ENCODE measurements at places on chromosomes 5 and 9.
A peak's percentile ranks its signal among the peaks of the same experiment; 100 is the strongest.

GRCh38 chr5:55692509-55692908 lies 19.6 kb downstream of the SLC38A9 start:
- H3K36me3 ChIP-seq, result no peaks in the 10 kb centered on the region
- H3K4me3 ChIP-seq, result no peak overlapping the region
- no peak overlapping the region for H3K27ac ChIP-seq
- no peaks in the 10 kb centered on the region for H3K27me3 ChIP-seq

- no peak overlapping the region for H3K27ac ChIP-seq
- H3K4me3 ChIP-seq, result no peak overlapping the region
- H3K36me3 ChIP-seq, result no peaks in the 10 kb centered on the region
- H3K27me3 ChIP-seq, result no peaks in the 10 kb centered on the region
- no peaks in the 10 kb centered on the region for H3K4me1 ChIP-seq
- DNase-seq, result no peak
These were observed 104.6 kb upstream of the BOD1 start for GRCh38 chr5:173720953-173721600.

- H3K27ac ChIP-seq, result no peak overlapping the region
- H3K27me3 ChIP-seq, result no peaks in the 10 kb centered on the region
- H3K4me1 ChIP-seq, result peaks cover 6% of the 10 kb centered on the region
- H3K4me3 ChIP-seq, result no peak overlapping the region
- no peak for DNase-seq
These were observed 7.6 kb upstream of the CCDC152 start for GRCh38 chr5:42749020-42749419.

- no peaks in the 10 kb centered on the region for H3K36me3 ChIP-seq
- no peaks in the 10 kb centered on the region for H3K27me3 ChIP-seq
- no peaks in the 10 kb centered on the region for H3K4me1 ChIP-seq
- no peak overlapping the region for H3K27ac ChIP-seq
- no peak overlapping the region for H3K4me3 ChIP-seq
These were observed 29.1 kb downstream of the MTX3 start for GRCh38 chr5:79961716-79962574.

DNA sequence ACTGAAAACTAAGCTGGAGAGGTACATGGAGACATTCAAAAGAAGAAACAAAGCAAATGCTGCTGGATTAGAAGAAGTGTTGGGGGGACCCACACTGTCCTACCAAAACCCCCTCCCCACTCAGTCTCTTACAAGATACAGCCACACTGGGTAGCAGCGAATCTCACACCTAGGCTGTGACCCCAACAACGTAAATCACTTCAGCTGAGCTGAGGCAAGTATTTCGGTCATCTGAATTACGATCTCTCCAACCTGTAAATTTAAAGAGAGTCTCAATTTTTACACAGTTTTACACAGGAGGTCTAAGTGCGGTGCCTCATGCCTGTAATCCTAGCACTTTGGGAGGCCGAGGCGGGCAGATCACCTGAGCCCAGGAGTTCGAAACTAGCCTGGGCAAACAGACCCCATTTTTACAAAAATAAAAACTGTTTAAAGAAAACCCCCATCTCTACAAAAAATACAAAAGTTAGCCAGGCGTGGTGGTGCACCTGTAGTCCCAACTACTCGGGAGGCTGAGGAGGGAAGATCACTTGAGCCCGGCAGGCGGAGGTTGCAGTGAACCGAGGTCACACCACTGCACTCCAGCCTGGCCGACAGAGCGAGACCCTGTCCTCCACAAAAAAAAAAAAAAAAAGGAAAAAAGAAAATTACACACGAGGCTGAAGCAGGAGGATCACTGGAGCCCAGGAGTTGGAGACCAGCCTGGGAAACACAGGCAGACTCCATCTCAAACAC lies 3.4 kb downstream of the CAMSAP1 start:
- no peak overlapping the region for H3K4me3 ChIP-seq
- H3K4me1 ChIP-seq, result peaks cover 39% of the 10 kb centered on the region
- H3K27ac ChIP-seq, result no peak overlapping the region
- no peak for DNase-seq
- no peaks in the 10 kb centered on the region for H3K36me3 ChIP-seq
- H3K27me3 ChIP-seq, result no peaks in the 10 kb centered on the region

DNA sequence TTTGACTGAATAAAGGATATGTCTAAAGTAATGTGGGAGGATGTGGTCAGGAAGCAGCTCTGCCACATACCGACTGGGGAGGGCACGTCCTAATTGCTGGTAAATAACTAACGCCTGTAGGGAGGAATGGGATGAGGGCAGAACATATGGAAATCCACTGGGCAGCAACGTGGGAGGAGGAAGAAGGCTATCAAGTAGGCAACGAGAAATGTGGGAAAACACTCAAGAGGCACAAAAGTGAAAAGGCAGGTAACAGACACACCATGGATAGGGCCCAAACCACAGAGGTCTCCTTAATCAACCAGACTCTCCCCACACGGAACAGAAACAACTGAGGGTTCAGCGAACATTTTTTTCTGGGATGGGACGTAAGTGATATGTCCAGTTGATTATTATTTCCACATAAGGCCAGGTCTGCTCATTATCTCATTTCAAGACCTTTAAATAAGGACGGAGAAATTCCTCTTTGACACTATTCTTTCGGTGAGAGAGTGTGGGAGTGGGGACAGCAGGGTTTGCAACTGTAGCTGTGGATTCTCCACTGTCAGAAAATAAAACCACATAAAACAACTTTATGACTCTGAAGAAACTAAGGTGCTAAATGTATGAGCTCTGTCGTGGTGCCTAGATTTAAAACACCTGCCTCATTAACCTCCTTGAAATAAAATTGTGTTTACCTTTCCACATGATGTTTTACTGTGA lies 17.0 kb downstream of the IARS1 start:
- H3K4me3 ChIP-seq, result no peak overlapping the region
- no peak for DNase-seq
- peaks cover 24% of the 10 kb centered on the region for H3K4me1 ChIP-seq
- peaks cover 73% of the 10 kb centered on the region for H3K36me3 ChIP-seq
- H3K27ac ChIP-seq, result no peak overlapping the region
- no peaks in the 10 kb centered on the region for H3K27me3 ChIP-seq

DNA sequence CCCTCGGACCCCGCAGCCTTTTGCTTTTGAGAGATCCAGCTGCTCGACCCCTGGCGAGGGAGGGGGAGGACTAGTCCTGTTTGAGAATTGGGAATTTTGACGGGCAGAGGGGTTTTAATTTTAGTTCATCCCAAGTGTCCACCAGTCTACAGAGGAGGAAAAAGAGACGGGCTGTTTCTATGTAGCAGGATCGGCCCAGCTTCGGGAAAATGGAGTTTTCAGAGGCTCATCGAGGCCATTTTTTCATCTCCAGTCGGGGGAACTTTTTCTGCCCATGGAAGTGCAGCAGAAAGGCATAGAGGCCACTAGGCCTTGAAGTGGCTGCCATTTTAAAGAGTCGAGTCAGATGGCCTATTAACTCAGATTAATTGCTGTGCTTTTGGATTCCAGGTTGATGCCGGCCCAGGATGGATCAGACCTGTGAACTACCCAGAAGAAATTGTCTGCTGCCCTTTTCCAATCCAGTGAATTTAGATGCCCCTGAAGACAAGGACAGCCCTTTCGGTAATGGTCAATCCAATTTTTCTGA lies 1.2 kb downstream of the NSD1 start:
- H3K27me3 ChIP-seq, result no peaks in the 10 kb centered on the region
- peak overlapping the region; percentile 20 for H3K4me3 ChIP-seq
- peak overlapping the region; percentile 52 for H3K27ac ChIP-seq
- peaks cover 57% of the 10 kb centered on the region for H3K4me1 ChIP-seq
- no peak for DNase-seq

- no peak overlapping the region for H3K27ac ChIP-seq
- H3K4me3 ChIP-seq, result no peak overlapping the region
- no peaks in the 10 kb centered on the region for H3K36me3 ChIP-seq
These were observed 116.9 kb upstream of the CPEB4 start for GRCh38 chr5:173771121-173771724.

GRCh38 chr9:97703437-97704344 lies 6.6 kb upstream of the XPA start:
- peaks cover 10% of the 10 kb centered on the region for H3K27me3 ChIP-seq
- H3K4me1 ChIP-seq, result peaks cover 24% of the 10 kb centered on the region

- H3K27me3 ChIP-seq, result no peaks in the 10 kb centered on the region
- H3K27ac ChIP-seq, result no peak overlapping the region
- H3K4me1 ChIP-seq, result no peaks in the 10 kb centered on the region
- no peaks in the 10 kb centered on the region for H3K36me3 ChIP-seq
- H3K4me3 ChIP-seq, result no peak overlapping the region
These were observed 26.9 kb upstream of the EXOC3 start for GRCh38 chr5:415928-416635.

DNA sequence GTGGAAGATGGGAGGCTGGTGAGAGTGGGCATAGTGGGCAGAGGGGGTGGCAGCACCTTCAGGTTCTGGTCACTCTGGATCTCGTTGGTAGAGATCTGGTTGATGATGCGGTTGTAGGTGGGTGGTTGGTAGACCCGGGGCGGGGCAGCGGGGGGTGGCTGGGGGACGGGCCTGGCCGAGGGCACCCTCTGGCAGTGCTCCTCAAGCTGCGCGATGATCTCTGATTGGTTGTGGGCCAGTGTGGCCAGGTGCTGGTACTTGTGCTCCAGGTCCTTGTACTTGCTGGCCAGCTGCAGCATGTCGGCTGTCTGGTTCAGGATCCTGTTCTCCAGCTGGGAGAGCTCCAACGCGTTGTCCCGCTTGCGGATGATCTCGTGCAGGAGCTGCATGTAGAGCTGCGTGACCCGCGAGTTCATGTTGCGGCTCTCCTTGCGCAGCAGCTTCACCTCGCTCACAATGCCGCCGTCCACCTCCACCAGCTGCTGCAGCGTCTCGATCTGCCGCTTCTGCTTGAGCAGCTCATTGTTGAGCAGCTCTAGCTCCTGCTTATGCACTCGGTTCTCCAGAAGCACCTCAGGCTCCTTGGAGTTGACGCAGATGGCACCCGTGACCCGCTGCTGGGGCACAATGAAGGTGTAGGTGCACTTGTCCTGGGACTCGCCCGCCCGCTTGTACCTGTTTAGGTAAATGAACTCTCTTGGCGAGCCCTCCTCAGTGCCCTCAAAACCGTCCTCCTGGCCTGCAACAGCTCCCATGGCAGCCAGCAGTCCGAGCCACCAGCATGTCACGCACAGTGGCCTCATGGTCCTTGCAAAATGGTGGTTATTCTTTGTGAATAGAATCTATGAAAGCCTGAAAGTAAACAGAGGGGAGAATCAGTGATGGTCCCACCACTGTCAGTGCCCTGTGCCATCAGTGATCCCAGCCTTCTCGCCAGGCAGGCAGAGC lies 14.2 kb downstream of the ANGPTL2 start:
- H3K4me1 ChIP-seq, result no peaks in the 10 kb centered on the region
- DNase-seq, result no peak
- H3K27ac ChIP-seq, result no peak overlapping the region
- no peaks in the 10 kb centered on the region for H3K27me3 ChIP-seq
- no peaks in the 10 kb centered on the region for H3K36me3 ChIP-seq

GRCh38 chr9:16211946-16212345 lies 658.5 kb downstream of the BNC2 start:
- H3K27me3 ChIP-seq, result no peaks in the 10 kb centered on the region
- no peaks in the 10 kb centered on the region for H3K36me3 ChIP-seq

DNA sequence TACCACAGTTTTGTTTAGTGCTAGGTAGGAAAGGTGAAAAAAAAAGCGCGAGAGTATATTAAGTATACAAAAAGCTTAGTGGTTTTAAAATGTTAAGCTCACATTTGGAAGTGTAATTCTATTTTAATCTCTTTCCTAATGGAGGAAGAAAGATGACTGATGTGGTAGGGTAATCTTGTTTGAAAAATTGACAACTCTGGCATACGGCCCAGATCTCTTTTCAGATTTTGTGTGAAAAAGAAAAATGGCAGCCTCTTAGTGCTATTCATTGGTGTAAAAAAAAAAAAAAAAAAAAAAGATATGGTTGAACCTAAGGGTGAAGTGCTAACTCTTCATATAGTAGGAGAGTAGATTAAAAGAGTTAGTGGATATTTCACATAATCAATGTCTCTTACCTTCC lies 108.0 kb downstream of the ZSWIM6 start:
- H3K27me3 ChIP-seq, result no peaks in the 10 kb centered on the region
- no peak for DNase-seq
- H3K4me1 ChIP-seq, result no peaks in the 10 kb centered on the region
- no peaks in the 10 kb centered on the region for H3K36me3 ChIP-seq
- no peak overlapping the region for H3K4me3 ChIP-seq
- no peak overlapping the region for H3K27ac ChIP-seq

- H3K36me3 ChIP-seq, result no peaks in the 10 kb centered on the region
- H3K4me3 ChIP-seq, result no peak overlapping the region
- no peaks in the 10 kb centered on the region for H3K4me1 ChIP-seq
These were observed 308.1 kb upstream of the TLE4 start for GRCh38 chr9:79263628-79264027.

DNA sequence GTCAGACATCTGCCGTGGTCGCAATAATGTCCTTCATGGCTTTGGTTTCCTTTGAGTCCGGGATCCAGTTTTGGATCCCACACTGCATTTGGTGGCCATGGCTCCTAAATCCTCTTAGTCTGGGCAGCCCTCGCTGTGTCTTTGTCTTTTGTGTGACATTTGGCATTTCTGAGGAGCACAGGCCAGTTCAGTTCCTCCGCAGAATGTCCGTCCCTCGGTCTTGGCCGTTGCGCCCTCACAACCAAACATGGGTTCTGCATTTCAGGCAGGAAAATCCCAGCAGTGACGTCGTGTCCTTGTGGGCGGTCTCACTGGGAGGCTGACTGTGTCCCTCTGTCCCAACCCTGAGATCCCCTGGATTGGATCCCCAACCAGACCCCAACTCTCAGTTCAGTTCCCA lies 172.9 kb upstream of the PPP1R26 start:
- H3K36me3 ChIP-seq, result no peaks in the 10 kb centered on the region
- no peak overlapping the region for H3K4me3 ChIP-seq
- no peak overlapping the region for H3K27ac ChIP-seq
- no peaks in the 10 kb centered on the region for H3K27me3 ChIP-seq
- no peaks in the 10 kb centered on the region for H3K4me1 ChIP-seq

- DNase-seq, result no peak
- H3K36me3 ChIP-seq, result no peaks in the 10 kb centered on the region
- H3K27me3 ChIP-seq, result no peaks in the 10 kb centered on the region
- H3K27ac ChIP-seq, result no peak overlapping the region
- H3K4me3 ChIP-seq, result no peak overlapping the region
- H3K4me1 ChIP-seq, result no peaks in the 10 kb centered on the region
These were observed 67.0 kb downstream of the LRSAM1 start for GRCh38 chr9:127518091-127518856.

DNA sequence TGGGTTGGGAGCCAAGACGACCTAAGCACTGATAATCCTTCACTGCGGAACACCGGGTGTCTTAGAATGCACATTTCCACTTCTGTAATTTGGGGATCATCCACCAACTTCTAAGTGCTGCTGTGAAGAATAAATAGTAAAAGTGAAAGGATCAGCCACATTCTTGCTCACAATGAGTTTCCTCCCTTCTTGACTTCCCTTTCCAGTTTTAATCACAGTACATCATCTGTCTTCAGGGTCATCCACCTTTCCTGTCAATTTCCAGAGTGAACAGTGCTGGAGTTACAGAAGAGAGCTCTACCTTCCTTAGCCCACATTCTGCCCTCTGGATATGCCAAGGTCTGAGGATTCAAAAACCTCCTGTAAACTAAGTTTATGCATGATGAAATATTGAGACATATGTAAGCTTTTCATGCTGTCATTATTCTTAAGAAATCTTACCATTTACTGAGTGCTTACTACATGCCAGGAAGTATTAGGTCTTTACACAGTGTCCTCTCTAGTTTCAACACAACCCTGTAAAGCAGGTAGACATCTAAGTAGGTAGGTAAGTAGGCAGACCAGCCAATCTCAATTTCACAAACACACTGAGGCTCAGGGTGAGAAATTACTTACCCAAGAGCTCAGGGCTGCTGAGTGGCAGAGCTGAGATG lies 105.2 kb downstream of the CDK5RAP2 start:
- peaks cover 35% of the 10 kb centered on the region for H3K36me3 ChIP-seq
- no peak overlapping the region for H3K27ac ChIP-seq
- no peak overlapping the region for H3K4me3 ChIP-seq
- H3K4me1 ChIP-seq, result no peaks in the 10 kb centered on the region
- no peaks in the 10 kb centered on the region for H3K27me3 ChIP-seq
